Stimulated activated CD4-positive, alpha-beta T cell treated with anti-CD3 and anti-CD28 coated beads, Interleukin-2, amount 100 ng/mL, for 24 hours (primary cell): ENCODE measurements at places on chromosomes 1 and 21.

- DNase-seq, result no peak
Measured at GRCh38 chr1:61332196-61332753, 249.9 kb downstream of the NFIA start.

DNA sequence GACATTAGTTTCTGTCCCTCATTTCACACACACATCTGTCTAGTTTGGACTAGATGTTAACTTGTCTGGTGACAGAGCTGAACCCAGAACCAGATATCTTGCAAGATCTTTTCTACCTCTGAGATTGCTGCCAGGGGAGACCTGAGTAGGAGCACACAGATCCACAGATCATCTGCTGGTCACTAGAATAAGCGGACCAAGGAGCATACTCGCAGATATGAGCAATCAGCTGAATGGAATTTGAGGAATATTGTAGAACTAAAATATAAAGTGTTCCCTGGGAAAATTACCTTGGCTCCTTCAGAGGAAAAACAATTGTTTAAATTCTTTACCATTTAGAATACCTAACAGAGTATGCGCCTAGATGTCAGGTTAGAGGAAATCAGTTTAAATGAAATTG is 90.7 kb downstream of the TNFSF18 start:
- no peak for DNase-seq

- DNase-seq, result no peak
Measured at GRCh38 chr1:25654109-25654660, 37.6 kb downstream of the MAN1C1 start.

- DNase-seq, result no peak
Measured at GRCh38 chr1:56266359-56266758, 313.0 kb downstream of the PLPP3 start.

GRCh38 chr1:224353975-224354925 is 2.4 kb upstream of the CNIH4 start:
- no peak for DNase-seq

DNA sequence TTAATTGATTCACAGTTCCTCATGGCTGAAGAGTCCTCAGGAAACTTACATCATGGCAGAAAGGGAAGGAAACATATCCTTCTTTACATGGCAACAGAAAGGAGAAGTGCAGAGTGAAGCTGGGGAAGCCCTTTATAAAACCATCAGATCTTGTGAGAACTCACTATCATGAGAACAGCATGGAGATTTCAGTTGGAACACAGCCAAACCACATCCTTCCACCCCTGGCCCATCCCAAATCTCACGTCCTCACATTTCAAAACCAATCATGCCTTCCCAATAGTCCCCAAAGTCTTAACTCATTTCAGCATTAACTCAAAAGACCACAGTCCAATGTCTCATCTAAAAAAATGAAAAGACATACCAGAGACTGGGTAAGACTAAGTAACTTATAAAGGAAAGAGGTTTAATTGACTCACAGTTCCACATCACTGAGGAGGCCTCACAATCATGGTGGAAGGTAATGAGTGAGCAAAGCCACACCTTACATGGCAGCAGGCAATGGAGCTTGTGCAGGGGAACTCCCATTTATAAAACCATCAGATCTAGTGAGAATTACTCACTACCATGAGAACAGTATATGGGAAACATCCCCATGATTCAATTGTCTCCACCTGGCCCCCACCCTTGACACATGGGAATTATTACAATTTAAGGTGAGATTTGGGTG is 105.2 kb downstream of the MRPL39 start:
- DNase-seq, result peak; percentile 70

DNA sequence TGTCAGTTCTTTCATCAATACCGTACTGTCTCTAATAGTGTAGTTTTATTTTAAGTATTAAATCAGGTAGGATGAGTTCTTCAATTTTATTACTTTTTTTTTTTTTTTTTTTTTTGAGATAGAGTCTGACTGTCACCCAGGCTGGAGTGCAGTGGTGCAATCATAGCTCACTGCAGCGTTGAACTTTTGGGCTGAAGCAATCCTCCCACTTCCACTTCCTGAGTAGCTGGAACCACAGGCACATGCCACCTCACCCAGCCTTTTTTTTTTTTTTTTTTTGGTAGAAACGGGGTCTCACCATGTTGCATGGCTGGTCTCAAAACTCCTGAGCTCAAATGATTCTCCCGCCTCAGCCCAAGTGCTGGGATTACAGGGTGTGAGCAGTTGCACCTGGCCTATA is 44.3 kb downstream of the INAVA start:
- DNase-seq, result no peak

DNA sequence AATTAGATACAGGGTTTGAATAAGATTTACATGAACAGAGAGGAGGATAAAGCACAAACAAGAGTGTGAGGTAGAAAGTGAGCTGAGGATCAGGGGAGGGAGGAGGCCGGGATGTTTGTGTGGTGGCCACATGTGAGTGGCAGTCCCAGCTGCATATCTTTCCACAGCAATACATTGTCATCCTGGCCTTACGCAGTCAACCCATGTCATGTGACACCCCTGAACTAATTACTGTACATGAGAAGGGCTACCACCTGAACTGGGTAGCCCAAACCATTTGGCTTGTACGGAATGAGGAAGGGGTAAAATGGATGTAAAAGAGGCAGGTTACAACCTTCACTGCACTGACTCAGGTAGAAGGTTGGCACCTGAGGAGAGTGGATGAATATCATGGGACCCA is 4.2 kb downstream of the SLAMF7 start:
- no peak for DNase-seq

GRCh38 chr21:26920055-26920454 is 46.8 kb downstream of the ADAMTS5 start:
- DNase-seq, result no peak

GRCh38 chr1:206102292-206102936 is 14.8 kb downstream of the AVPR1B start:
- DNase-seq, result no peak

GRCh38 chr1:167934426-167935215 is 1.9 kb upstream of the DCAF6 start:
- DNase-seq, result no peak

DNA sequence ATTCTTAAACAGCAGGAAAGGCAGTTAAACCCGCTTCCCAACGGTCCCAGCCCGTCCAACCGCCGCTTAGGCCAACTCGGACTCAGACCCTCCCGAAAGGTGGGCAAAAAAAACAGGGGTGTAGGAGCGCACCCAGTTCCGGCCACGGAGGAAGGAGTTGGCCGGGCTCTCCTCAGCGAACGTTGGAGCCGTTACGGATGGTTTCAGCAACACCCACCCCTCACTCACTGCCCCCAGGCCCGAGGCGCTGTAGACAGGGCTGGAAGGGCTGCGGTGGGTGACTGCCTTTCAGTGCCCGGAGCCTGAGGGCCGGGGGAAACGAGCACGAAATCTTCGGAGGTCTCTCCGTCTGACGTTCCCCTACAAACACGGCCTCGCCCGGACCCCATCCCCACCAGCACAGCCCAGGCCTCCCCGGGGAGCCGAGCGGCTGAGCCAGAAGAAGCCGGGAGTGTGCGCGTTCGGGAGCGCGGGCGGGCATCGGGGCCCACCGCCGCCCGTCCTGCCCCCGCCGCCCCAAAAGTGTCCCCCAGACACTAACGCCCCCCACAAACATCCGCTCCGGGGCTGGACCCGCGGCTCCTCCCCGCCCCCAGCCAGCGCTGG is 1.3 kb downstream of the KDM5B start:
- peak; percentile 37 for DNase-seq

DNA sequence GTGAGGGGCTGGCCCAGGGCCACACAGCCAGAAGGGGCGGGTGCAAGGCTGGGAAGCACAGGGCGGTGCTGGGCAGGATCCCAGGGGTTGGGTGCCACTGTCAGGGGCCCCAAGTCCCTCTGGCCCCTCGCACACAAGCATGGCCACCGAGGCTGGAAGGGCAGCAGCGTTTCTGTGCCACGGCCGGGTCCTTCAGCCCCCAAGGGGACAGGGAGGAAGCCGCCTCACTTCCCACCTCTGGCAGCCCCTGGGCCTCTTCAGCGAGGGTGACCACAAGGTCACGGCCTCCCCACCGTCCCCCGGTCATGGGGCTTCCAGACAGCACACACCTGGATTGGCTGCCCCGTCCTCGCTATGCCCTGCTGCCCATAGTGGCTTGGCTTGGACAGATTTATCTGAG is 77.1 kb upstream of the TTC34 start:
- DNase-seq, result no peak

DNA sequence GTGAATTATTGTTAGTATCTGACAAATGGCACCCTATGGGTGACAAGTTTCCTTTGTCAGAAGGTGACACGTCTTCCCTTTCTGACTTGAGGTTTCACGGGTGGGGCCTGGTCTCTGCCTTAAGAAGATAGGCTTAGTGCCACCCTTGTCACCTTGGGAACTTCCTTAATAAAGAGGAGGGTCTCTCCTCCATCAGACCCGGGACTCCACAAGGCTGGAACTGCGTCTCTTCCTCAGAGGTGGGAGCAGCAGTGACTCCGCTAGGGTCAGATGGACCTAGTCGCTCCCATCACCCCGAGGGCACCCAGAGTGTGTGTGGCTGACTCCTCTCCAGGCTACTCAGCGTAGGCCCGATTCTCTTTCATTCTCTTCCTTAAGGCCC is 774 bp upstream of the WDTC1 start:
- peak; percentile 26 for DNase-seq

DNA sequence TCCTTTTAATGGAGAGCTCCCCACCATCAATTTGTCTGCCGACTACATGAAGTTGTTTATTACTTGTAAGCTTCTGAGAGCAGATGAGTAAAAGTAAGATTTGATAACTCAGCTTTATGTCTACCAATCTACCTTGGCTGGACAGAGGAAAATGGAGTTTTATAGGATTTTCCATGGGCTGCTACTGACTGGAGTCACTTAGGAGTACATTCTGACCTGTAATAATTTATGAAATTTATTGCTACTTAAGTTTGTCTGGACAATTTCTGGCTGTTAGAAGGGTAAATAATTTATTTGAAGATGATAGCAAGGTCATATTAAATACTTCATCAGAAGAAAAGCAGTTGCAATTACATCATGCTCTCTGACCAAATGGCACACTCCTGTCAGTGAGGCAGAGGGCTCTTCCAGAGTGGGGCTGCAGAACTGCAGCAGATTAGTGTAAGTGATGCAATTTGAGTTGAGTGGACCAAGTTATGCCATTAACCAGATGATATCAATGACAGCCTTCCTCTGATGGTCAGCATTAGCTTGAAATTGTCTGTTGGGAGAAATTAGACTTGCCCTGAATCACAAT is 736.7 kb upstream of the PTBP2 start:
- no peak for DNase-seq

DNA sequence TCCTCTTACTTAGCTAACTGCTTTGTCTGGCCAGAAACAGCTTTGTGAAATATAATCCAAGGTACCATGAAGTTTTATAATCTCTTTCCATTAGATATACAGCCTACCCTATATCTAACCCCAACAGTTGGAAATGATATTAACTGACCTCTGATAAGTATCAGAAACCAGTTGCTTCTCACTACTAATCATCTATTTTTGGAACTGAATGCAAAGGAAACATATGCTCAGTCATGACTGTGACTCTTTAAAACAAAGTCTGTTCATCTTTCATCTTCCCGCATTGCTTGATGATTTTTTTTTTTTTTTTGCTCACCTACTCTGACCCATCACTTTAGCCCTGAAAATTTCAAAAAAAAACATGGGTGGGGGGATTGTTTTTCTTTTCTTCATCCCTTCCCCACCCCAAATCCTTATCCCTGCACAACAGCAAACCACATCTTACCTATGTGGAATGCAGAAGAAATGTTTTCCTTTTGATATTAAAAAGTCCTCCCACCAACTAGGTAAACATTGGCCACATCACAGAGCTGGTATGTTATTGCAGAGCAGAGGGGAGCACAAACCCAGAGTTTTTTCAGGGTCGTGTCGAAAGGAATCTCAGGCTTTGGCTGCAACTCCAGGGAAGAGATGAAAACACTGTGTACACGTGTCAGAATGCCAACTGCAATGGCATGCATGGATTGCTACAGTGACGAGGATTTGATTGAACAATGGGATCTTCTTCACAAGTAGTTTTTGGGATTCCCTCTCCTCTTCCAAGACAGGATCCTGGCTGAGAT is 137.3 kb downstream of the SLC30A10 start:
- no peak for DNase-seq

- no peak for DNase-seq
Measured at GRCh38 chr1:12636098-12636950, 7.6 kb upstream of the AADACL4 start.

DNA sequence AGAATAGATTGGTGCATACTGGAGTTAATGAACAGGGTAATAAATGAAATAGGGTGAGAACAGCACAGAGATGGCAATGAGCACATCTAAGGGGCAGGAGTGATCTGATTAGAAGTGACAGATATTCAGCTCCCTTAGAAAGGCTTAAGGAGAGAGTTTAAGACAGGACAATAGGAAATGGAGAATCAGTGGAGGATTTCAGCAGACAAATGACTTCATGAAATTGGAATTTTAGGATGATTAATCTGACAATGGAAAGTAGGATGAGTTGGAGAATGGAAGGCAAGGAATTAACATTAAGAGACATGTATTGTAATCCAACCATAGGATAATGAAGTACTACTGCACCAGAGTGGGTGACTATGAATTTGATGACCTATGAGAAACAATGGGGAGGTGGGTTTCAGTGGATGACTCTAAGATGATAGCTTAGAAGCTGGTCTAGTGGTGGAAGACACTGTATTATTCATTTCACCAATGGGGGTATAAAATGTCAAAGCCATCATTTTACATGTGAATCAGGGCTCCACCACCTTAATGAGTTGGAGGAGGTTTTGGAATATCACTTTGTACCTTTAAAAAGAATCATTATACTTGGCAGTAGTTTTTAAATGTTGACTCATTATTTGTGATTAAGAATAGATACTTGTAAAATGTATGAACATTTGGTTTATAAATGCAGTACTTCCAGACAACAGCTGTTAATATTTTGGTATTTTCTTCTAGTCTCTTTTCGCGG is 139.1 kb downstream of the PLA2G4A start:
- no peak for DNase-seq

DNA sequence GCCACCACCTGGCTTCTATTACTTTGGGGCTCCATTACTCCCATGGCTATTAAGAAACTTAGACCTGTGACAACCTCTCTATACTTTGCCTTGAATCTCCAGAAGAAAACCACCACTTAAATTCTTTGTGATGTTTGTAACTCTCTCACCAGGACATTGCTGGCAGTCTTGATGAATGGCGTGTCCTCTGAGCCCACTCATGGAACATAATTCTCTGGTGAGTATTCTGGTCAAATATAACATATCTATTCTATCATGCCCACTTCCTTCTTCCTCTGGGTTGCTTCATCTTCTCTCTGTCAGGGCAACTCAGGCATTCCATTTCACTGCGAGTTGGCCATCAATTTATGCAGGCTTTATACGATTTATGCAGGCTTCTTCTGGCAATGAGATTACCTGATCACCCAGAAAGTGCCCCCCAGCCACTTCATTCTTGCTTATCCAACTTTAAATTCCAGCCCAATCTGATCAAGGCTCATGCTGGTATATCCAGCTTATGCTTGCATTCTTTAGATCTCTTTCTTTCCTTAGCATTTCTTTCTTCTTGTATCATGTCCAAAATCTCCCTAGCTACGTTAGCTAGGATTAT is 112.0 kb upstream of the CHRM3 start:
- no peak for DNase-seq

- DNase-seq, result no peak
Measured at GRCh38 chr1:147699686-147700041, 29.3 kb upstream of the ACP6 start.

- DNase-seq, result no peak
Measured at GRCh38 chr1:229004066-229004833, 266.7 kb upstream of the RAB4A start.

- no peak for DNase-seq
Measured at GRCh38 chr1:33966346-33967141, 102.7 kb downstream of the HMGB4 start.

GRCh38 chr21:31450980-31451379 is 106.9 kb upstream of the TIAM1 start:
- no peak for DNase-seq
